Skin of body (tissue), 3 donors: ENCODE measurements at places on chromosomes 7 and 10. TPM values are rescaled to one million over a fixed set of nuclear protein-coding genes. Genes with fewer than 3 reads are reported as not detected.

PDCD4 gene
- 205 TPM for total RNA-seq

GRCh38 chr10:74669210-74669609, 157.2 kb upstream of the KAT6B start:
- no peak for DNase-seq

GRCh38 chr7:43196379-43196778, 83.9 kb downstream of the HECW1 start:
- no peak for DNase-seq

DNA sequence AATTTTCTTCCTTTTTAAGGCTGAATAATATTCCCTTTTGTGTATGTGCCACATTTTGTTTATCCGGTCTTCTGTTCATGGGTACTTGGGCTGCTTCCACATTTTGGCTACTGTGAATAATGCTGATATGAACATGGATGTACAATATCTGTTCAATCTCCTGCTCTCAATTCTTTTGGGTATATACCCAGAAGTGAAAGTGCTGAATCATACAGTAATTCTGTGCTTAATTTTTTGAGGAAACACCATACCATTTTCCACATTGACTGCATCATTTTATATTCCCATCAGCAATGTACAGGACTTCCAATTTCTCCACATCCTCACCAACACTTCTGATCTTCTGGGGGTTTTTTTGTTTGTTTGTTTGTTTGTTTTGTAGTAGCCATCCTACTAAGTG, 135.0 kb upstream of the INHBA start:
- no peak for DNase-seq

CC2D2B gene
- 1.6 TPM for total RNA-seq

SSC4D gene
- total RNA-seq: 0.89 TPM

PPP2R2D gene
- 39.4 TPM for total RNA-seq

GRCh38 chr7:50333221-50333651, 28.7 kb downstream of the IKZF1 start:
- DNase-seq: no peak

THSD7A gene
- 6.9 TPM for total RNA-seq

DNA sequence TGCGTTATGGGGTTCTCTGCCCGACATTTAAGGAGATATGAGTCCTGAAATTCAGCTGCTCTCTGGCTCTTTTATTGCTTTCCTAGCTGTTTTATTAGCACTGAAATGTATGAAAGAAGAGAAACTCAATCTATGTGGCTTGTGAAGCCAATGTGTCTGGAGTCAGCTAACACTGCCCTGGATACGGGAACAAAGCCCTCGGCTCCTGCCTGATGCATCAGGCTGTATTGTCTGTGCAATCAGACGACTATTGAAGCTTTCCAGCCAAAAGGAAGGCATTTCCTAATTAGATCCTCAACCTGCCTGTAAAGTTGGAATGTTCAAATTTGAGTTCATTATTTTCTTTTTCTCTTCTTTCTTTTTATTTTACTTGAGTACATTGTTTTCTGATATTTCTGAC, 22.0 kb upstream of the TM9SF3 start:
- no peak for DNase-seq

- no peak for DNase-seq
These were observed 29.1 kb downstream of the PDIA4 start for GRCh38 chr7:148999192-148999591.

DNA sequence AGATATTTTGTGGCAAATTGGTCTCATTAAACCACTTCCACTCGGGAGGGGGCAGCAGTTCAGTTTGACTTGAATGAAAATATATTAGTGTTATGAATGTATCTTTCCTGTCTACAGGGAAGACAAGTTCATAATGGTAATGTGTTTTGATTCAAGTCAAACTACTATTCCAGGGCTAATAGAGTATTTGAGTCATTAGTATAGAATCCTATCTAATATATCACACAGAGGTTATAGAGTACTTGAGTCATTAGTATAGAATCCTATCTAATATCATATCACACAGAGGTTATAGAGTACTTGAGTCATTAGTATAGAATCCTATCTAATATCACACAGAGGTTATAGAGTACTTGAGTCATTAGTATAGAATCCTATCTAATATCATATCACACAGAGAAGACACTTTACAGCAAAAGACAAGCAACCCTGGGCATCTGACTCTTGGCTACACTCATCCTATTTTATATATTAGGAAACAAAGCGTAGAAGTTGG, 199.7 kb upstream of the MAGI2 start:
- no peak for DNase-seq

- no peak for DNase-seq
These were observed 68.2 kb downstream of the CUBN start for GRCh38 chr10:17061418-17061817.

PTF1A gene
- not detected for total RNA-seq

AKR1E2 gene
- total RNA-seq: 15.5 TPM
